ENCODE measurements at places on chromosomes 12 and 14.

GRCh38 chr12:12182703-12183365, 84.0 kb downstream of the LRP6 start:
- DNase-seq, result no peak

- DNase-seq, result no peak
Observed at GRCh38 chr14:23639891-23640523, 3.8 kb downstream of the DHRS2 start.

- DNase-seq, result no peak
Observed at GRCh38 chr12:5900533-5901205, 44.4 kb downstream of the ANO2 start.

DNA sequence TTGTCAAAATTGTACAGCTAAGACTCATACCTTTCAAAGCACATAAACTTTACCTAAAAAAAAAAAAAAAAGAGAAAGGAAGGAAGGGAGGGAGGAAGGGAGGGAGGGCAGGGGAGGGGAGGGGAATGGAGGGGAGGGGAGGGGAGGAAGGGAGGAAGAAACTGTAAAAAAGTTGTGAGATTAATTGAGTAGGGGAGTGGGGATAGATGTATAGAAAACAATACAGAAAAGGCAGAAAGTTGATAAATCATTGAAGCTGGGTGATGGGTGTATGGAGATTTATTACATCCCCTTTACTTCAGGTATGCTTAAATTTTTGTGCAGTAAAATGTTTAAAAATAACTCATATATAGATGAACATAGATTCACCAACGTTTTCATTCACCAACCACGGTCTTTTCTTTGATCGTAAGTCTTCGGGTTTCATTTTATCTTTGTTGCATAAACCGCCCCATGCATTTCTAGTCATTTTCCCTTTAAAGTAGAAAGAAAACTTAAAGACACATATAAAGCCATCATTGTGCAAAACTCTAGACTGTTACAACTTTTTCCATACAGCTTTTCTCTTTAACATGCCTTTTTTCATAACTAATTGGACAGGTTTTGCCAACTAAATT, 191.2 kb upstream of the KRR1 start:
- no peak for DNase-seq

GRCh38 chr14:77142005-77142800, 612 bp upstream of the ZDHHC22 start:
- DNase-seq, result no peak

DNA sequence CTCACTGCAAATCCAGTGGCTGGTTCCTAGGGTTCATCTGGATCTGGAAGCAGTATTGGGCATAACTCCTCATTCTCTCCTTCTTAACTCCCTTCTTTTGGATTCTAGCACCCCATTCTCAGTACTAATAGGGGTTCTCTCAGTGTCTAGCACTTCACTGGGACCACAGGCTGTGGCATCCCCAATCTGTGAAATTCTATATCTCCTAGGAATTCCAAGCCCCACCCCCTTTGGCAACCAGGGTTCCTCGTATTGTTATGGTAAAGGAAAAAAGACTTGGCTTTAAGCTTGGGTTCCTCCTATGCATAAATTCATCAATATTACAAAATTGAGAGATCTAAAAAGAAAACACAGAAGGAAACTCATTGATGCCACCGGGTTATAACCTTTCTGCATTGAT, 45.0 kb upstream of the FBXO21 start:
- DNase-seq, result no peak
